ENCODE measurements at places on chromosomes 1 and 21.

DNA sequence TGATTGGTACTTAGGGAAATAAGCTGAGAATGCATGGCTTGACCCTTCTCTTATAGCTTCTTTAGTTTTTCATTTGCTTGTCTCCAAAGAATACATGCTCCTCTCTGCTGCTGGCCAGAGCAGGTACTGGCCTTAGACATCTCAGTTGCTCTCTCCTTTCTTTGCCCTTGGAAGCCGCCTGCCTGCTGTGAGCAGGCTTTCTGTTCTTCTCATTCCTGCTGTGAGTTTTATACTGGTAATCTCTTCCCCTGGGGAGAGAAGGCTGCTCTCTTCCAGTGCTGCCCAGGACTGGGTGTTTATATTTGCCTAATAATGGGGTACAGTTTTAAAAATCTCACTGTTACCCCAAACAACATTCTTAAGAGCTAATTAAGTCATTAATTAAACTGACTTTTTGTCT lies 323.5 kb upstream of the LRRC7 start:
- no peak for DNase-seq

DNA sequence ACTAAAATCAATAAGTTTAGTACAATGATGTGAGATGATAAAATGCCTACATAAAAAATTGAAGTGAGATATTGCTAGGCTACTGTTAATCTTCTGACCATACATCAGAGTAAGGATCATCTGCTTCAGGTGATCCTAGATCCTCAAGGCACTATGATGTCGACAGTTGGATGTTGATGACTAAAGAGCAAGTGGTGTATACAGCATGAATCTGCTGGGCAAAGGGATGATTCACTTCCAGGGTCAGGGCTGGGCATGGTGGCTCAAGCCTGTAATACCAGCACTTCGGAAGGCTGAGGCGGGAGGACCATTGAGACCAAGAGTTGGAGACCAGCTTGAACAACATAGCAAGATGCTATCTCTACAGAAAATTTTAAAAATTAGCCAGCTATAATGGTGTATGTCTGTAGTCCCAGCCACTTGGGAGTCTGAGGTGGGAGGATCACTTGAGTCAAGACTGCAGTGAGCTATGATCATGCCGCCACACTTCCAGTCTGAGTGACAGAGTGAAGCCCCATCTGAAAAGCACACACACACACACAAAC lies 24.6 kb downstream of the NUF2 start:
- DNase-seq = no peak

- no peak for DNase-seq
These were observed 17.0 kb upstream of the POU3F1 start for GRCh38 chr1:38063616-38064015.

DNA sequence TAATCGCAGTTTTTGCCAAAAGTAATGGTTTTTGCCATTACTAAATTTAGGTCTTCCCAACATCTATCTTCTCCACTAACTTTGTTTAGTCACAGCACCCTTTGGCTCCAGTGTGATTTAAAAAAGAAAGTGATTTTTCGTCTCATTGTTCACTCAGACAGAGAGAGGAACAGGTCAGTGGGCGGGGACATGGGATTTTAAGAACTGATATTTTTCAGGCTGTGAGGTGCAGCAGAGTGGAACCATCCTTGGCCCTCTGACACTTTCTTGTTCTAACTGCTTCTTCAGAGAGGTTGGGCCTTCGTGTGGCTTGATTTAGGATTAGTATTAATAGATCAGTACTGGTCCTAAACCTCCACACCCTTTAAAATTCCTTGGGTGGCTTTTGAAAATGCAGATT lies 38.8 kb downstream of the CASQ2 start:
- no peak for DNase-seq

- DNase-seq = no peak
These were observed 21.3 kb upstream of the RNU1-4 start for GRCh38 chr1:16718908-16719533.

DNA sequence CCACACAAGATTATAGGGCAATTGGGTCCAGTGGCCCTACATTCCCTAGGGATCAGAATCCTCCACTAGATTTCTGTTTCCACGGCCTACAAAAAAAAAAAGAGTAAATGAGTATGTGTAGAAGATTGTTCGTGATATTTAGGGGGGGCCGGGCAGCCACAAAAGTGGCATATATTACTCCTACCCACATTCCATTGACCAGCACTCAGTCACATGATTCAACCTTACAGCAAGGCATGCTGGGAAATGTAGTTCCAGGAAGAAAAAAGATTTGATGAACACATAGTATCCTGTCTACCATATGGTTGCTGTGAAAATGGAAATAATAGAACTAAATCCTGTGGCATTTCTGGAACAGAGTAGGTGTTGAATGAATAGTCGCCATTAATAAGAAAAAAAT lies 43.4 kb upstream of the GJB5 start:
- no peak for DNase-seq

DNA sequence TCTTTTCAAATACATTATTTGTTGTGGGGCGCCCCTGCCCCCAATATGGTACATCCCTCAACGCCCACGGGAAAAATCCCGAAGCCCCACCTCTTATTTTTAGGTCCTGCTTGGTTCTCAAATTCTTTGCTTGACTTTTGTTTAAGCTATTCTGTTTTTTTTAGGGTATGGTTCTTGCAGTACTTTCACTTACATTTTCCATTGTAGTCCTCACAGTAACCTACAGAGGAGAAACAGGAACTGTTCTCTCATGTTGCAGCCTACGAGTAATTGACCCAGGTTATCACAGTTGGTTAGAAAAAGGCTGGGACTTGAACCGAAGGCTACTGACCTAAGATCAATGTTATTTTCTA lies 697 bp upstream of the C21orf91 start:
- DNase-seq = no peak

- DNase-seq = no peak
These were observed 2.2 kb upstream of the SPRR4 start for GRCh38 chr1:152968248-152968647.

- no peak for DNase-seq
These were observed 168.6 kb downstream of the KAZN start for GRCh38 chr1:14767075-14767474.

GRCh38 chr1:118905671-118906070 lies 82.5 kb downstream of the TBX15 start:
- DNase-seq = no peak

- DNase-seq = no peak
These were observed 9.6 kb upstream of the FABP3 start for GRCh38 chr1:31382379-31382989.

GRCh38 chr1:8381618-8382017 lies 63.7 kb downstream of the SLC45A1 start:
- no peak for DNase-seq

DNA sequence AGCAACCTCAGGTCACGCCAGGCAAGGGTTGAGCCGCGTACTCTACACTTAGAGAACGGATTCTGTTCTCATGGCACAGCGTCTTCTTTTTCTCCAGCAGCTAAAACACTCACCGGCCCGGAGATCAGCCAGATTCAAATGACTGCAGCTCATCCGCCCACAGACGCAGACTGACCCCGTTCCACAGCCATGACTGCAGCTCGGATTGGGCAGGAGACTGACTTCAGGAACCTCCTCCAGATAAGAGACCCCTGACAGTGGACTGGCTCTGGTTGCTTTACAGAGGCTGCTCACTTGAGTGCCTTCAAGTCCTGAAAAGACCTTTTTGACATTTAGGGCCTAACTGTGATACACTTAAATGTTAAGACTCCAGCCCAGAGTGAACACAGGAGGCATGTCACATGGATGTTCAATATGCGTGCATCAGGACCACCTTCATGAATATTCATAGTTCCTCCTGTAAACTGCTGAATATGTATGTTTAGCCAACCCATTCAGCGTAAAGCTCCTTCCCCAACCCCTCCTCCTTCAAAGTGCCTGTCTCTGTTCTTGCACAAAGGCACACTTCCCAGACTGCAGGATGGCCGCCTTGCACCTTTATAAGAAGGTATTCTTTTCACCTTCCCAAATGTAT lies 42.6 kb downstream of the BACE2 start:
- no peak for DNase-seq

- no peak for DNase-seq
These were observed 116.8 kb downstream of the NME7 start for GRCh38 chr1:169250795-169251194.

DNA sequence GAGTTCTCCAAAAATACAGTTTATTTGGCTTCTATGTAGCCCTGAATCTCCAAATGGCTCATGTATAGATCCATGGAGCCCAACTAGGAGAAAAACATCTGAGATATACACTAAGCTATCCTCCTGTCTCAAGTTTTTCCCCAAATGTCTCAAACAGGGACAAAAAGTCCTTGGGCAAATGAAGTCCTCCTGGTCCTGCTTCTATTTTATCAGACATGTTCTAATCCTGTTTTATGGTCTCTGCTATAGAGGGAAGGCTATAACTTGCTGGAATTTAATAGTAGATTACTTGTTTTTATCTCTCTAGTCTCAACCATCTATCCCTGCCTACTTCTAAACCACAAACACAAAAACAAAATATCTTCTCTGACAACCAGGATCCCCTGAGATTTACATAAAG lies 26.9 kb downstream of the CRP start:
- no peak for DNase-seq

- DNase-seq = peak; percentile 72
These were observed at the start of gene CCDC181 for GRCh38 chr1:169427081-169427641. CCDC181 (minus strand) TSS chr1:169427474; CDS start chr1:169424927, 2,547 bp downstream.

- no peak for DNase-seq
These were observed 34.7 kb downstream of the THRAP3 start for GRCh38 chr1:36258960-36259344.

DNA sequence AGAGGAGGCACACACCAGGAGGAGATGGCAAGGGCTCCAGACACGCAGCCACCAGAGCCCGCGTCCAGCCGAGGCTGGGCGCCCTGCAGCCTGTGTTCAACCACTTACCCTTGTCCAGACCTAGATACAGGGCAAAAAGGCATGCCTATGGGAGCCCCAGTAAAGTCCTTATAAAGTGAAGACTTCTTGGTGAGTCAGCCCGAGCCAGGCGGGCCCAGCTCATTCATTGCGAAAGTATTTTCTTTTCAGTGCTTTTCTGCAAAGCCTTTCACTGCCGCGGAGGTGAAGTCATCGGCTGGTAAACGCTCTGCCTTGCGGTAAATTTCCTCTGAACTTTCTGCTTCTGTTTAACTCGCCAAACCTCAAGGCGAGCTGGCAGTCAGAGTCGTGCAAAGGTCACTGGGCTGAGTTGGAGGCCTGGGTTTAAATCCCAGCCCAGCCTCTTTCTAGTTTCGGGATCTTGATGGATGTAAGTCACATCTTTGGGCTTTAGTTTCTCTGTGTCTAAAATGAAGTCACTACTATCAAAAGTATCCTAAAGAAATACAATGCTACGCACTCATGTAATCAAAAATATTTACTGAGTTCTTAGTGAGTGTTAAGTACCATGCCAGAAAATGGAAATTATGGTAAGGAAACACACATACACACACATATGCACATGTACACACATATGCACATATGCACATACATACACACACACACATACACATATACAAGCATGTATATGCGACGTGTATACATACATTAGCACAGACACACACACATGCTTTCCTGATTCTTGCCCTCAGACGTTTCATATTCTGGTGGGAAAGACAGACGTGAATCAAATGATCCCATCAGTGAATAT lies 54.7 kb upstream of the IFFO2 start:
- peak; percentile 99 for DNase-seq

GRCh38 chr1:206850401-206850800 lies 15.0 kb upstream of the IL20 start:
- no peak for DNase-seq

- DNase-seq = no peak
These were observed 2.8 kb downstream of the RHBDL2 start for GRCh38 chr1:38938722-38939260.

DNA sequence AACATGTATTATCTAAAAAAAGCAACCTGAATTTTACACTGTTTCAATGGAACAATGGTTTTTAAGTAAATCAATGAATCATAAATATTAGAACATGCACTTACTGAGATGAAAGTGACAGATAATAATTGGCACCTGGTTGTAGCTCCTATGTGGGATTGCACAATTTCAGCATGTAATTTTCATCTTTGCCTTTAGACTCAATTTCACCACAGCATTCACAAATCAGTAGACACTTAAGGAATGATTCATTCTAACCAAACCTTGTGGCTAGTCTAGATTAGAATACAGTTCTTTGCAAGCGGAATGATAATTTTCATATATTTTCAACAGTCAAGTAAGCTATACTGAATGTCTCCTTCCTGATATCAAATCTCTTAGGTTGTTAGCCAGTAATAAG lies 853.4 kb downstream of the KCNT2 start:
- DNase-seq = no peak

GRCh38 chr1:53525595-53525994 lies 66.4 kb downstream of the DMRTB1 start:
- DNase-seq = no peak

GRCh38 chr1:47227341-47228232 lies 4.4 kb downstream of the TAL1 start:
- no peak for DNase-seq
